ENCODE measurements at places on chromosomes 7 and 10. TPM values are rescaled to one million over a fixed set of nuclear protein-coding genes. Genes with fewer than 3 reads are reported as not detected.

- no peak for DNase-seq
- H3K27me3 ChIP-seq = no peaks in the 10 kb centered on the region
- peaks cover 58% of the 10 kb centered on the region for H3K4me1 ChIP-seq
- no peak overlapping the region for H3K4me3 ChIP-seq
- no peak overlapping the region for H3K27ac ChIP-seq
Observed at GRCh38 chr10:76305930-76306615, 874.6 kb downstream of the LRMDA start.

- H3K27ac ChIP-seq = no peak overlapping the region
- DNase-seq = no peak
- H3K4me1 ChIP-seq = no peaks in the 10 kb centered on the region
- H3K36me3 ChIP-seq = no peaks in the 10 kb centered on the region
Observed at GRCh38 chr7:154906736-154907355, 96.1 kb downstream of the PAXIP1 start.

- DNase-seq = no peak
- no peaks in the 10 kb centered on the region for H3K36me3 ChIP-seq
- H3K4me1 ChIP-seq = no peaks in the 10 kb centered on the region
- H3K27me3 ChIP-seq = no peaks in the 10 kb centered on the region
- no peak overlapping the region for H3K27ac ChIP-seq
Observed at GRCh38 chr7:44172803-44173424, 16.3 kb downstream of the GCK start.

DNA sequence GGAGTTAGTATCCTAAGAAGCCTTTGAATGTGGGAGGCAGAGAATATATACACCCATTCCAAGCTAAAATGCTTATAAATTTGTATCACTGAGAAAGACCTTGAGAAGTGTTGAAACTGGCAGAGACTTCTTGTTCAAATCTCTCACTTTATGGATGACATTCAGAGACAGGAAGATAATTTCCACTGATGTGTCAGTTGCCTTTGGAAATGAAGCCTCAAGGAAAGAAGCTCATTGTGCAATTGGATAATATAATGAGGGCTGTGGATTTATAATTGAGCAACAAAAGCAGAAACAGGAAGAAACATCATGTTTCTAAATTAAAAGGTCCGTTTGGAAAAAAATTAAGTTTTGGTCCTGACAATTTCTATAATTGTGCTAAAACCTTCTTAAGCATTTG is 789.9 kb upstream of the IGFBP3 start:
- H3K36me3 ChIP-seq = no peaks in the 10 kb centered on the region
- H3K27me3 ChIP-seq = no peaks in the 10 kb centered on the region
- no peak for DNase-seq
- H3K4me1 ChIP-seq = peaks cover 7% of the 10 kb centered on the region

Gene RPEL1
- not detected for total RNA-seq

- no peaks in the 10 kb centered on the region for H3K27me3 ChIP-seq
- no peaks in the 10 kb centered on the region for H3K36me3 ChIP-seq
- no peak overlapping the region for H3K27ac ChIP-seq
- DNase-seq = no peak
- no peaks in the 10 kb centered on the region for H3K4me1 ChIP-seq
Observed at GRCh38 chr7:79761876-79762429, 308.5 kb upstream of the MAGI2 start.

Gene VAX1
- total RNA-seq = not detected

- no peaks in the 10 kb centered on the region for H3K27me3 ChIP-seq
- H3K4me1 ChIP-seq = no peaks in the 10 kb centered on the region
- peak; percentile 83 for DNase-seq
- H3K4me3 ChIP-seq = no peak overlapping the region
- peak overlapping the region; percentile 22 for H3K27ac ChIP-seq
Observed at GRCh38 chr10:5283305-5284158, 81.2 kb upstream of the UCN3 start.

All from Caco-2 (cell line).